Left hindlimb (tissue), 1 donor: ENCODE measurements at places on chromosomes 13 and 19.

GRCh38 chr13:91767651-91768050, 369.2 kb downstream of the GPC5 start:
- no peak for DNase-seq

- no peak for DNase-seq
Observed at GRCh38 chr19:50044922-50045321, 19.1 kb downstream of the ZNF473 start.

GRCh38 chr13:68369739-68370138, 1139.6 kb upstream of the PCDH9 start:
- no peak for DNase-seq

DNA sequence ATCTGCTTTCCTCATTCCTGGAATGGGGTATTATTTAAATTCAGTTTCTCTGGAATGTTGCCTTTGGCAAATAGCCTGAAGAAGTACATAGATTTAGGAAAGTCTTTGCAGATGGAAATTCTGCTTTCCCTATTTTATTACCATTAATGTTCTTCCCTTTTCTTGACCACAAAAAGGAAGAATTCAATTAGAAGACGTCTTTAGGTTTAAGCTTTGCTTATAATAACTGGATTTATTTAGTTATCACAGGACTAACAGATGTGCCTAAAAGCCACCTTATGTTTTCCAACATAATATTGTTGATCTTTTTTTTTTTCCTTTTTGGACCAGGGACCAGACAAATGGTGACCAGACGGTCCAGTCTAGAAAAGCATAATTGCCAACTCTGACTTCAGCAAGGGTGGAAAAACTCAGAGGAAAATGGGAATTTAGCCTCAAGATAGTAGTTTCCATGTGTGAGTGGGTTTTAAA, 210.1 kb upstream of the SPRY2 start:
- no peak for DNase-seq

DNA sequence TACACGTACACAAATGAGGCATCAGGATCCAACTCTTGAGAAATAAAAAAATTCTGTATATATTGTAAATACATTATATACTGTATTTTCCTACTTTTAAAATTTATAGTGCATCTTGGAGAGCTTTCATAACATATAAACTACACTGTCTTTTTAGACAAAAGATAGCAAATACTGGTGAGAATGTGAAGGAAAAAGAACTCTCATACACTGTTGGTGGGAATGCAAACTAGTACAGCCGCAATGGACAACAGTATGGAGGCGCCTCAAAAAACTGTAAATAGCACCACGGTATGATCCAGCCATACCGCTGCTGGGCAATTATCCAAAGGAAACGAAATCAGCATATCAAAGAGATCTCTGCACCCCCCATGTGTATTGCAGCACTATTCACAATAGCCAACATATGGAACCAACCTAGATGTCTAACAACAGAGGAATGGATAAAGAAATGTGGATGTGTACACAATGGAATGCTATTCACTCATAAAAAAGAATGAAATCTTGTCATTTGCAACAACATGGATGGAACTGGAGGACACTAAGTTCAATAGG, 292.4 kb downstream of the EFNB2 start:
- no peak for DNase-seq
